HepG2 (cell line): ENCODE measurements at places on chromosomes 2 and 18.
A peak's percentile ranks its signal among the peaks of the same experiment; 100 is the strongest.

- DNase-seq, result no peak
Measured at GRCh38 chr2:203756161-203756560, 49.7 kb downstream of the CD28 start.

DNA sequence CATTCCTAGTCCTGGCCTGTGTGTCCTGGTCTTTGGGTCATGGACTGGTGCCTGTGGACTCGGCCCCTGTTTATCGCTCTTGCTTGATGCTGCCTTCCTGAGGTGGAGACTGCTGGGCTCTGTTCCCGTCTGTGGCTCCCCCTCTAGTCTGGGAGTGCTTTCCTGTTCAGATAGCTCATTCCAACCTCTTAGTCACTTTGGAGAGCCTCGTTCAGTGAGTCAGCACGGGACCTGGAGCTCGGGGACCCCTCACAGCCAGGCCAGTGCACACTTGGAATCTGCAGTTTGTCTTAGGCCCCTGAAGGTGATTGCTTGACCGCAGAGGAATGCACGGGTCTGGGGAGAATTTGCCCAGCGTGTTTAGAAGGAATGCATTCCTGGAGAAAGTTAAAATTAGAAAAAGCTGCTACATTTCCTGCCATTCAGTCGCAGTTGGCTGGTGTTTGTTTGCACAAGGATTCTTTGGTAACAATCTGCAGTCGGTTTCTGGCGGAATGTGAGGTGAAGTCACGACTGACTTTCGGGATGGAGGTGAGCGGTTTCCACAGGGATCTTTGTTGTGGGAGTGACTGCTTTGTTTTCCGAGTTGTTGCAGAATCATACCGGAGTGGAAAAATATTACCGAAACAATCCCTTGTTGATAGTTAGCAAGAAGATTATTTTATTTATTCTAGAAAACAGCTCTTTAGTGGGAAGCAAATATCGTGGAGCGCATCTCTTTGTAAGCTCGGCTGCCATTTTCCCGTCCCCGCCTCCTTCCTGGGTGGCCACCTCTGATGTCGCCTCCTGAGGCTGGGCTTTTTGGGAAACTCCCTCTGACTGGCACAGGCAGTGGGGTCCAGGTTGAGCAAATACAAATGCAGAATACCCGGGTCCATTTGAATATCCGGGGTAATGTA, 29.6 kb downstream of the SH3BP4 start:
- peak; percentile 94 for DNase-seq

- DNase-seq, result no peak
Measured at GRCh38 chr18:47936952-47937351, 6.5 kb upstream of the SMAD2 start.

DNA sequence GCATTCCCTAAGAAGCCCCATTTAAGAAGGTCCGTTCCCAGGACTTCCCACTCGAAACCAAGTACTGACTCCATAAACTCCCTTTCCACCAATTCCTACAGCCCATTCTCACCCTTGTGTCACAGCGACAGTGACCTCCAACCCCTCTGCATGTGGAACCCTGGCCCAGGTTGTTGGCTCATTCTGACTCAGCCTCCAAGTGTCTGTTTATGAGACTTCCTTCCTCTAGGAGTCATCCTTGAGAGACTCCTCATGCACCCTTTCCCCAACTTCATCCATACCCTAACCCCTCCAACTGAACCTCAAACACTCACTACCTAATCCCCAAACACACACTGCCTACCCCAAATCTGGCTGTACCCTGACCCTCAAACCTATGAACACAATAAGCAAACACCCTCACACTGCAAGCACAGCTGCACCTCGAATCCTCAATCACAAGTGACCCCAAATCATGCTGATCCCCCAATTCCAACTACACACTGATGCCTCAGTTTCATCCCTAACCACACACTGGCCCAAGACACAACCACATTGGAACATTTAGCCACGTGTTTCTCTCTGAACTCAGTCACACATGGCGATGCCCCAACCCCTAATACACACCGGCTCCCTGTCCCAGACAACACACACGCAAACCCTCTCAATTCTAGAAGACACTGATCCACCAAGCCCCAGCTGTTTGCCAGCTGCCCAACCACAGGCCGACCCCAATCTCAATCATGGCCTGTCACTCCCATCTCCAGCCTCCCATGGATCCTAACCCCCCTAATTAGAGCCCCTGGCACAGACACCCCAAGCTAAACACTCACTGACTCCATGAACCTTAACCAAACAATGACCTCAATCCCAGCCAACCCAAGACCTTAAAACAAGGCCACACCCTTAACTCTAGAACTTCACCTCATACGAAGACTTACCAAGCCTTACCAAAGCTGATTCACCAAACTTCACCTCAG, 219.6 kb downstream of the CYP26B1 start:
- DNase-seq, result no peak

DNA sequence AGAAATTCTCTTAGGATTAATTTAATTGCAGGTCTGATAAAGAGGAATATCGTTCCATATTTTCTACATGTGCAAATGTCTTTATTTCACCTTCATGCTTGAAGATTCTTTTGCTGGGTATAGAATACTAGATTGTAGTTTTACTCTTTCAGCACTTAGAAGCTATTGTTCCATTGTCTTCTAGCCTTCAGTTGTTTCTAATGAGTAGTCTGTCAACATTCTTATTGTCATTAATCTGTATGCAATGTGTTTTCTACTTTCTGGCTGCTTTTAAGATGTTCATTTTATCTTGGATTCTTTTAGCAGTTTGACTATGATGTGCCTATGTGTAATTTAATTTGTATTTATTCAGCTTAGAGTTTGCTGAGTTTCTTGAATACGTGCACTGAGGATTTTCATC, 64.3 kb upstream of the ZNF385B start:
- no peak for DNase-seq

DNA sequence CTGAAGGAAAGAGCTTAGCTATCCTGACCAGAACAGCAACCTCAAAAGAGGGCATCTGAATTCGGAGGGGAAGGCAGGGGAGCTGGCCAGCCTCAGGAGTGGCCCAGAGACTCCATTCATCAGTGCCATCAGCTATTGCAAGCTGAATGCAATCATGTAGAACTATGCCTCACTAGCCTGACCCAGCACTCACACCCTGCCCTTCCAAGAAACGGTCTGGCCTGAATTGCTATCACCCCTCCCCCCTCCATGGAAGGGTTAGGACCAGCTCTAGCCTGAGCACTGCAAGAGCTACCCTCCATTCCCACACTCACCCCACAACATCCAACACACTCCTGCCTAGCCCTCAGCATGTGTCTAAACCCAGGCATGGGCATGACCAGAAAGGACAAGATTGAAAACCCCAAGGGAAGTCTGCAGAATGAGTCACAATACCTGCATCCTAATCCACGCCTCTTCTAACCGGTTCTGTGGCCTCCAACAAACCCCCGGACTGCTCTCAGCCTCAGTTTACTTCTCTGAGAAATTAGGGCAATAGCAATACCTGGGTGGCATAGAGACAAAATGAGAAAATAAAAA, 120.3 kb downstream of the BCL11A start:
- DNase-seq, result no peak

DNA sequence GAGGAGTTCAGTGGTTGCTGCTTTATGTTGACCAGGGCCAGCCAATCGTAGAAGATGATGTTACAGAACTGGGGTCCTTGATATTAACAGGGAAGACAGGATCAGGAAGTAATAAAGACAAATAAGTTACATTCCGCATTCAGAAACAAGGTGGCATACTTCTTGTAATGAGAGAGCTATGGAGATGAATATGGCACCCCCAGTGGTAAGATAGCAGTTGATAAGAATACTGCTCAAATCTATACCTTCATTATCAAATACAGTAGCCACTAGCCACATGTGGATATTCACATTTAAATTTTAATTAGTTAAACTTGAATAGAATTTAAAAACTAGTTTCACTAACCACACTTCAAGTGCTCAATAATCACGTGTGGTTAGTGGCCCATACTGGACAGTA, 290.4 kb upstream of the RBMS1 start:
- no peak for DNase-seq

- no peak for DNase-seq
Measured at GRCh38 chr18:63244607-63245006, 75.0 kb downstream of the BCL2 start.

- DNase-seq, result no peak
Measured at GRCh38 chr2:187017438-187017837, 168.5 kb upstream of the ZSWIM2 start.

- DNase-seq, result no peak
Measured at GRCh38 chr2:134244086-134244485, 9.8 kb upstream of the MGAT5 start.

DNA sequence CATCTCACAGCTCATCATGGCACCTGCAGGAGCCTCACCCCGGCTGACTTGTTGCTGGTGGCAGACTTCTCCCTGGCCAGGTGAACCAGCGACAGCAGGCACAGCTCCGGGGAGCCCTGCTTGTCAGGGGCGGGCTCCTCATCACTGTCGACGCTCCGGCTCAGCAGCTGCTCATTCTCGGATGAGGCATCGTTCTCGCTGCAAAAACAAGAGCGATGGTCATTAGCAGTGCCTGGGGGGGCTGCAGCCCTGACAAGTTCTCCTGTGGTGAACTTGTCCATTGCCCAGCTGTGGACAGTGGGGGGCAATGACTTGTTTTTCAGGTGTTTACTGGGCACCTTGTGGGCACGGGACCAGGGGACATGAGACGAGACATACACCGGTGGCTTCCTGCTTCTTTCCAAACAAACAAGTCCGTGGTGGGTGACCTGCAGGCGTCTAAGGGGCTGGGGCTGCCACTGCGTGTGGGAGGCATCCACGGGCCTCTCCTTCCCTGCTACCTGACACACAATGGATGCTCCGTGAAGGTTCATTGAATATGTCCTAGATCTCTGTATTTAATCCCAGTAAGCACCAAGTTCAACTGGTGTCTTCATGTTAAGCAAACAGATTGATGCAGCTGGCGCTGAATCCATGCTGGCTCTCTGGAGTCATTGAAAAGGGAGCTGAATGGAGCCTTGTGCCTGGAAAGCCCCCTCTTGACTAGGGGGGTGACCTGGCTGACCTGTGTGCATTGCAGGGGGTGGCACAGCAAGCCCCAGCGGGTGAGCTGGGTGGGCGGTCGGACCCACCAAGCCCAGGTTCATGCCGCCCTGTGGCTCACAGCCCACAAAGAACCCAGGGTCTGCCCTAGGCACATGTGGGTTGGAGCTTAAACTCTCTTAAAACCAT, 81.0 kb downstream of the EDAR start:
- DNase-seq, result no peak

DNA sequence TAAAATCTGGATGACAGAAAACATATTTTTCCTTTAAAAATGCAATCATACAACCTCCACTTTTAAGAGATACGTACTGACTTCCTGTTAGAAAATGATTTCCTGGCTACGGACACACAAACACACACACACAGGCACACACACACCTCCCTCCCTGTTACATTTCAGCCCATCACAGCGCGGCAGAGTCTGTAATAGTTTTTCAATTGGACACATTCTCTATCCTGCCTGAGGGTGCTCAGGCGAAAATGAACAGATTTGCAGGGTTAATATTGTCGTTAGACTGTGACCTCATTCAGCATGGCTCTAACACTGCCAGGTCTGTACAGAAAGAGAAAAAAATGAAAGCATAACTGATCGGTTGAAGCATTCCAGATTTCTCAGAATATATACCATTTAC, 45.0 kb downstream of the KCTD1 start:
- DNase-seq, result no peak

DNA sequence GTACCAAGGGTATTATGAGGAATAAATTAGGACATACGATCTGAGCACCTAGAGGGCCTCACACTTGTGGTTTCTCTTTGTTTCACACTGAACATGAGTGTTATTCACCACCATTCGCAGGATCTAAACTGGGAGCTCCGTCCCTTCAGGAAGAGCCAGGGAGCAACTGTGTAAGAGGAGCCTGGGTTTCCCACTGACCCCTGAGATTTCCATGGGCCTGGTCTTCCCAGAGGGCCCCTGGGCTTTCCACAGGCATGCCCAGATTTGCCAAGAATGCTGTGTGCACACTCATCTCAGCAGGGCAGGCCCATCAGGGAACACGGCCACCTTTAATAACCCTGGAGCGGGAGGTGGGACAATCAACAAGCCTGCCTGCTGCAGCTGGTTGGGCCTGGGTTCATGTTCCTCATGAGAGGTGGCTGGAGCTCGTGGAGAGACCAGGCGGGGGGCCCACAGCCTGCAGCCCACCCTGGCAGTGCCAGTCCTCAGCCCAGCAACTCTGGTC, 416.8 kb upstream of the MYT1L start:
- DNase-seq, result no peak

- DNase-seq, result no peak
Measured at GRCh38 chr18:53115876-53116585, 776.0 kb downstream of the DCC start.

DNA sequence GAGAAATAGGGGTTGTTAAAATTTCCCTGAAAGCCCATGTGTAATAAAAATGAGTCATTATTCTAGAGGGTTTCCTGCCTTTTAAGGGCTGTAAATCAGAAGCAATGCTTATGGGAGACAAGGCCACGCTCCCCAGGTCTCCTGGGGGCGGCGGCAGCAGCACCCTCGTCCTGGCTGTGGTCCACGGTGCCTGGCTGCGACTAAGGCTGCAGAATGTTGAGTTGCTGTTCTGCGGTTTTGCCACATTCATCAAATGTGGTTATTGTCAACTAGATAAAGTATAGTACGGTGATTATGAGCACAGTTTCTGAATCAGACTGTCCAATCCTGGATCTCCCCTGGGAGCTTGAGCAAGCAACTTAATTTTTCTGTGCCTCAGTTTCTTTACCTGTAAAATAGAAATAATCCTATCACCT, 11.9 kb upstream of the AGFG1 start:
- no peak for DNase-seq
